GM13977 (cell line): ENCODE measurements at places on chromosomes 6 and 20.

GRCh38 chr20:57361517-57361916 is 10.5 kb downstream of the RAE1 start:
- no peak for DNase-seq

DNA sequence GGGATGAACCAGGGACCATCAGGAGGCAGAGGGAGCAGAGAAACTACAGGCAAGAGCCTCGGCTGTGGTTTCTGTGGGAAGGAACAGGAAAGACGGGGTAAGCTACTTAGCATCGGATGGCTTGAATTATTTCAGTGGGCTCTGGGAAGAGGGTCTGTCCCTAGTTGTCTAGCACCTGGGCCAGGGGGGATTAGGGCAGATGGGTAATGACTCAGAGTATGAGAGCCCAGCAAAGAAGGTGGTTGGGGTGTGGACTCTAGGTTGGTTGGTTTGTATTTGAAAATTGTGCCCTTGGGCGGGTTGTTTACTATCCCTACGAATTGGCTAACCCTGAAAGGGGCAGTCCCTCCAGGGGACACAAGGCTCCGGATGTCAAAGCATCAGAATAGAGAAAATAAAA is 148.5 kb upstream of the TAB2 start:
- no peak for DNase-seq

DNA sequence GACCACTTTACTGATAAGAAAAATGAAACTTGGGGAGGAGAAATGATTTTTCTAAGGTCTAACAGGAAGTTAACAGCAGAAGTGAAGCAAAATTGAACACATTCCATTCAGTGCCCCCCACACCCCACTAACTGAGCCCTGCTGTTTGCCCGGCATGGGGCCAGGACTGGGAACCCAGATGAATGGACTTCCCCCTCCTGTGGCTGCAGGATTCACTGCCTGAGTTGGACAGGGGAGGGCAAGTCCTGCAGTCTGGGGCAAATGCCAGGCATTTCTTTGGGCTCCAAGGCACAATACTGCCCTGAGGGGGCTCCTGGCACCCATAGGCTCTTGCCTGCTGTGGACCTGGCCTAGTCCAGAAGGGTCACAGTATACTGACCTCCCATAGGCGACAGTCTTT is 28.3 kb downstream of the FYN start:
- DNase-seq: no peak

GRCh38 chr20:17679941-17680835 is 1.9 kb downstream of the RRBP1 start:
- no peak for DNase-seq

DNA sequence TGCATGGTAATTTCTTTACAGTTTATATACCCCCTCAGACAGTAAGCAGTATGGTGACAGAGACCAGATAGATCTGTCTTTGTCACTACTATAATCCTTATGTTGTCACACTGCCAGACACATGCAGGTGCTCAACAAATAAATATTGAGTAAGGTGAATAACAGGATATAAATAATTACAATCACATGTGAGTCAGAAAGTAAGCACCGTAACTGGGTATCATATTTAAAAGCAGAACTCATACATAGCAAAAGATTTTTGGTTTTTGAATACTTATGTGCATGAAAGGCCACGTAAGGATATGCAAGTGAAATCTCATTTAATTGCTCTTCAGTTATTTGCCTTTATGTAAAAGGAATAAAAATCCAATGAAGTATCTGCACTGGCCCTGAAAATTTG is 17.4 kb downstream of the CNBD2 start:
- DNase-seq: no peak

GRCh38 chr20:34636648-34637047 is 40.2 kb downstream of the PIGU start:
- no peak for DNase-seq

DNA sequence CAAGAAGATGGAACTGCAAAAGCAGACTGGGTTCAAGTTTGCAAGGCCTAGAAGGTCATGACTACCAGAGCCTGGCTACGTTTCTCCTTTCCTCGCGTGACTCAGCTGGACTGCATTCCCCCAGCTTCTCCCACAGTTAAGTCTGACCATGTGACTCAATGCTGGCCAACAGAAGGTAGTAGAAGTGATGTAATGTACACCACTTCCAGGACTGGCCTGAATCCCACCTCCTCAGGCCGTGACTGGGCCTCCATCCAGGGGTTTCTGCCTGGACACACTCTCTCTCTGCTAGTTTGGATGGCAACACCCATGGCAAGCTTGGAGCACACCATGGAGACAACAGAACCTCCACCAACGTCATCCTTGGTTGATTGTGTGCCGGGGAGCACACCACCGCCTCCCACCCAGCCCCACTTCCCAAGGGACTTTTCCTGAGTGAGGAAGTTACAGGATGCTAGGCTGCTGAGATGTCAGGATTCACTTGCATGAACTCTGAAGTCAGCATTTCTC is 112.0 kb upstream of the CDYL start:
- no peak for DNase-seq

- DNase-seq: no peak
Measured at GRCh38 chr6:87397656-87398055, 10.1 kb upstream of the CFAP206 start.

DNA sequence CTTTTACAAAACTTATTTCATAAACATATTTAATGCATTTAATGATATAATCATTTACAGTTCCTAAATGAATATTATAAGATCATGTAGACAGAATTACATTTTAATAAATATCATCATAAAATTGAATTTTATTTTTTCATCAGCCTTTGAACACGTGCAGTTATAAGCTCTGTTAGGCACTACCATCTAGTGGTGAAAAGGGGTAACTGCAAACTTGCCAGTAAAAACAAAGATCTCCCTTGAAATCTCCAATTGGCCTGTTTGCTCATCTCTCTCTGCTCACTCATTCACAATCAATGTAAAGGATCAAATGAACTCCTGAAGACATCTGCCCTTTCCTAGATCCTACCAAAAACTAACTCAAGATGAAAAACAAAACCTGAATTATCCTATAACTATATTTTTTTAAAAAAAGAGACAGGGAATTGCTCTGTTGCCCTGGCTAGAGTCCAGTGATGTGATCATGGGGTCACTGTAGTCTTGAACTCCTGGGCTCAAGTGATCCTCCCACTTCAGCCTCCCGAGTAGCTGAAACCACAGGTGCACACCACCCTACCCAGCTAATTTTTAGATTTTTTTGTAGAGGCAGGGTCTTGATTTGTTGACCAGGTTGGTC is 31.7 kb downstream of the SAMHD1 start:
- DNase-seq: peak; percentile 71

DNA sequence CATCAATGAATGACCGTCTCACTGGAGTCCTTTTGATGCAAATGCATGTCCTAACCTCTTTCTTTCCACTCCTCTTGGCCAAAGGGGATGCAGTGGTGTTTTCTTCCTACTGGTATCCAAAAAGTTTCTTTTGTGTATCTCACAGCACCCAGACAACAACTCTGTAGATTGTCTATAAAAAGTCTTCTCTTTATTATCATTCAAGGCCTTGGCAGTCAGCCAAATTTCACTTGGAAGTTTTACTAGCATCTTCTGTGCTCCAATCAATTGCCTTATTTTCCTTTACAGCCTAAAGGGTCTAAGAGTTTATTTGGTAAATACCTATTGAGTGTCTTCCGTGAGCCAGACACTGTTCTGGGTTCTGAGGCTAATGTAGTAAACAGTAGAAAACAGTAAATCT is 150.2 kb upstream of the RNF217 start:
- no peak for DNase-seq

DNA sequence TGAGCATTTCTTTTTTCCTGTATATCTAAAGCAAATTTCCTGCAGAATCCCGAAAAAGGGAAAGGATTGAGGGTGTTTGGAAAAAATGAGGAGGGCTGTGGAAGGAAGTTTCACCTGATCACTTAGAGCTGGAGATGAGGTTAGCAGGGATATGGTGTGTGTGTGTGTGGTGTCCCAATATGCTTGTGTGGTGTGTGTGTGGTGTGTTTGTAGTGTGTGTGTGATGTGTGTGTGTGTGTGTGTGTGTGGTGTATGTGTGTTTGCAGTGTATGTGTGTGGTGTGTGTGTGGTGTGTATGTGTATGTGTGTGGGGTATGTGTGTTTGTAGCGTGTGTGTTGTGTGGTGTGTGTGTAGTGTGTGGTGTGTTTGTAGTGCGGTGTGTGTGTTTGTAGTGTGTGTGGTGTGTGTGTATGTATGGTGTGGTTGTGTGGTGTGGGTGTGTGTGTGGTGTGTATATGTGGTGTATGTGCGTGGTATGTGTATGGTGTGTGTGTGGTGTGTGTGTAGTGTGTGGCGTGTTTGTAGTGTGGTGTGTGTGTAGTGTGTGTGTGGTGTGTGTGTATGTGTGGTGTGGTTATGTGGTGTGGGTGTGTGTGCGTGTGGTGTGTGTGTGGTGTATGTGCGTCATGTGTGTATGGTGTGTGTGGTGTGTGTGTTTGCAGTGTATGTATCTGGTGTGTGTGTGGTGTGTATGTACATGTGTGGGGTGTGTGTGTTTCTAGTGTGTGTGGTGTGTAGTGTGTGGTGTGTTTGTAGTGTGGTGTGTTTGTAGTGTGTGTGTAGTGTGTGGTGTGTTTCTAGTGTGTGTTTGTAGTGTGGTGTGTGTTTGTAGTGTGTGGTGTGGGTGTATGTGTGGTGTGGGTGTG is 67.6 kb downstream of the GCNT2 start:
- no peak for DNase-seq

DNA sequence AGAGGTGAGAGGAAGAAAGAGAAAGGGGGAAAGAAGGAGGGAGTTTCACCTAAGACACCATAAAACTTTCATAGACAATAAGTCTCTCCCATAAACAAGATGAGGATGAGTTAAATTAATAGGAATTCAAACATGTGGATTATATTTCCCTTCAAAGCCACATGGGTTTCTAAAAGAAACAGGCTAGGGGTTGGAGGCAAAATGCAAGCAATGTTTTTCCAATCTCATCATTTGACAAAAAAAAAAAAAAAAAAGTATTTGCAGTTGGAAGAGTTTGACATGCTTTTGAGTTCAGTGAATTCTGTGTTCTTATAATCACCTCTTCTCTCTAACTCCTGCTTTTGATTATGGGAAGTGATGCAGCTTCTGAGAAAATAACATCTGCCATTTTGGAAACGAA is 286.5 kb upstream of the PRND start:
- no peak for DNase-seq

GRCh38 chr6:158039178-158039557 is 57.5 kb downstream of the SYNJ2 start:
- DNase-seq: no peak

- peak; percentile 9 for DNase-seq
Measured at GRCh38 chr6:153003366-153003690, 819 bp upstream of the MTRF1L start.

- no peak for DNase-seq
Measured at GRCh38 chr6:148455225-148455624, 112.6 kb downstream of the SASH1 start.

- no peak for DNase-seq
Measured at GRCh38 chr6:78700991-78701390, 166.4 kb upstream of the IRAK1BP1 start.

GRCh38 chr20:35297155-35297554 is 4.9 kb upstream of the FAM83C start:
- DNase-seq: no peak

DNA sequence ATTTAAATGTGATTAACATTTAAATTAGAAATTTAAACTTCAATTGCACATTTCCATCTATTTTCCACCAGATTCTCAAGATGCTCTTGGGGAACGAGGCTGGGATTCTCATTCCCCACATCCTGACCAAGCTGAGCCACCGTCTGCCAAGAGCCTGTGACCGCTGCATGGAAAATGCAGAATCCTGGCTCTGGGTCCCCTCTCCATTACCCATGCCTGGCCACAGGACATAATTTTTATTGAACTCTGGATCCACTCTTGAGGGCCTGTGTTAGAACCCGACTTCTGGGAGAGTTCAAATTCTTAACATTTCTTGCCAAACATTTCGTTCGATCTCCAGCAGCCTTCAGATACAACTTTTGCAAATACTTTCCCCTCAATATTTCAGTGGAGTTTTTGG is 201.6 kb upstream of the SNX9 start:
- no peak for DNase-seq

DNA sequence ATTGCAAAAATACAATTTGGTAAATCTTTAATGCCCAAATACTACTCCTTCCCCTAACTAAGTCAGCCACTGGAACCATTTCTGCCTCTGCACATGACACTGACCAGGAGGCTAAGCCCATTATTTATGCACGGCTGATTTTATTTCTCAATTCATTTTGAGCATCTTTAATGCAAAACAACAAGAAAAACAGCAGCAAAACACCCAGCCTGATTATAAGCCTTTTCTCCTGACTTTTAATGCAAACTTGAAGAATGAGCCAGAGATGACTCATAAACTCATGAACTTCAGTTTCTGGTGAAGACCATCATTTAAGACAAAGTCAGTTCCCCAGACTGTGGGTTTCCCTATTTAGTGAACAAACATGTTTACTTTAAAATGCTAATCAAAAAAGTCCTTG is 51.6 kb downstream of the CYP24A1 start:
- no peak for DNase-seq
